CD8-positive, alpha-beta memory T cell (primary cell): ENCODE measurements at places on chromosomes 16 and 17.

DNA sequence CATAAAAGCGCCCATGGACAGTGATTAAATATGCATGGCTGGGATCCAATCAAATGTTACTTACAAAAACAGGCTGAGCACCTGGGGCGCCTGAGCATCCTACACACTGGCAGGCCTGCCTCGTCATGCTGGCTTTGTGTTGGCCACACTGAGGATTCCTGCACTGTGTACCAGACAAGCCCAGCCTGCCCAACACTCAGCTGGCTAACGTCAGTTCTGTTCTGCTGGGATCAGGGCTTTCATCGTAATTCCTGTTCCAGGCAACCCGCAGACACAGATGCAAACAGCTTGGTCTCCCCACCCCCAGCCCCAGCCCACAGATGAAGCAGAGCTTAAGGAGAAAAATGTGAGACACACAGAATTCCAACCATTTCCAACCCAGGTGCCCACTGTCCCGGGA, 30.7 kb downstream of the PIMREG start:
- DNase-seq = no peak

DNA sequence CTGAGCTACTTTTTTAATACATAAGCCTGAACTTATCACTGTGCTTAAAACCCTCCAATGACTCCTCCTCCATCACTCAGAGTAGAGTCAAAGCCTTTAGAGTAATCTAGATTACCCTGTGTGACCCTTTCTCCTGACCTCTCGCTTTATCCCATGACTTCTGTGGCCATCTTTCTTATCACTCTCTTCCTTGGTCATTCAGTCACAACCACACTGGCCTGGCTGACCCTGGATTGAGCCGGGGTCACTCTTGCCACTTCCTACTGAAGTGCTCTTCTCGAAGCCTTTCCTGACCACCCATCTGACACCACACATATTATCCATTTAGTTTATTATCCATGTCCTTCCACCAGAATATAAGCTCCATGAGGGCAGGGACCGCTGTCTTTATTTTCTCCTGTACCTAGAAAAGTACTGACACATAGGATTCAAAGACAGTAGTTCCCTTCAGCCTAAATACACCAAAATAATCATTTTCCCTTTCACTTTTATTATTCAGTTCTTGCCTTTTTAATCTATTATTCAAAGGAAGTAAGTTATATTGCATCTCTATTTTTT, 28.0 kb upstream of the ABCA9 start:
- no peak for DNase-seq

- DNase-seq = no peak
Measured at GRCh38 chr17:39671651-39672521, 3.6 kb downstream of the PNMT start.

DNA sequence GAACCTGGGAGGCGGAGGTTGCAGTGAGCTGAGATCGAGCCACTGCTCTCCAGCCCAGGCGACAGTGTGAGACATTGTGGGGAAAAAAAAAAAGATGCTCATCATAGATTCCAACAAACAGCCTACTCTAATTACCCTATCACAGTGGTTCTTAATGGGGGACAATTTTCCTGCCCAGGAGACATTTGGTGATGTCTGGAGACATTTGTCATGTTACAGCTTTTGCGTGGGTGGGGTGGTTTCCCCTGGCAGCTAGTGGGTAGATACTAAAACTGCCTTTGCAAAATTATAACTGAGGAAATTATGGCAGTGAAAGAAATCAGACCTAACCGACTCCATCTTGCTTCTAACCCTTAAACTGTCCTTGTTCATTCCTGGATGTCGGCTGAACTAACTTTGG, 92.5 kb upstream of the RBL2 start:
- DNase-seq = no peak

- DNase-seq = no peak
Measured at GRCh38 chr17:30232015-30232823, 3.3 kb downstream of the SLC6A4 start.

DNA sequence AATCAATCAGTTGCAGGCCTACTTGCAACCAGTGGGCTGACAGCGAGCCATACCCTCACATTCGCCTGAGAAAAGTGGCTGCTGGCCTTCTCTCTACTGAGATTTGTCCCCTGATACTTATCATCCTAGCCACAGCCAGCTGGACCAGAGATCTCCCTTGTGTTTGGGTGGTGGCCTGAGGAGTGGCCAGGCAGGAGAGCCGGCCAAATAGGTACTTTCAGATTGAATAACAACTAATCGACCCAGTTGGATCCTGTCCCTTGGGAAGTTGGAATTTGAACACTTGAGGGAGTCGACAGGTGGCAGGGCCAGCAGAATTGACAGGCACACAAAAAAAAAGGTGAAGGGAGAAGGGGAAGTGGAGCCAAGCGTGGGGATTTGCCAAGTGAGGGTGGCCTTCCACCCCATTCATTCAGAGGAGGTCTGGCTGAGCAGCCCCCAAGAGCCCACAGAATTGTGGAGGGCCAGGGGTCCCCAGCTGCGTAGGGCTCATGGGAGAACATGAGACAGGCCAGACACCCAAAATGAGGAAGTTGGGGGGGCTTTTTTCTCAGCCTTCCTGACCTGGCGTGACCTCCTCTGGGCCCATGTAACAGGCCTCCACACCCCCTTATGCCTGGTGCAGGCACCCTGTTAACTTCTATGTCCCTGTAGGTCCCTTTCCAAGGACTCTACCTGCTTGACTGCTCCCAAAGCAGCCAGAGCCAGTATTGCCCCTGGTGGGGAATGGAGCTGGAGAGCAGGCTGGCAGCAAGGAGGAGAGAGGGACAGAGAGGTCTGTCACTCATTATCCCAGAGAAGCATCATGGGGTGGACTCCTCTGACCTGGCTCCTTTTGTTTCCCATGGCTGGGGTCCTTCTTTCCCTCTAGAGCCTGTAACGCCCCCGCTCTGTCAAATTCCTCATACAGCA, 2.9 kb upstream of the RANGRF start:
- no peak for DNase-seq

DNA sequence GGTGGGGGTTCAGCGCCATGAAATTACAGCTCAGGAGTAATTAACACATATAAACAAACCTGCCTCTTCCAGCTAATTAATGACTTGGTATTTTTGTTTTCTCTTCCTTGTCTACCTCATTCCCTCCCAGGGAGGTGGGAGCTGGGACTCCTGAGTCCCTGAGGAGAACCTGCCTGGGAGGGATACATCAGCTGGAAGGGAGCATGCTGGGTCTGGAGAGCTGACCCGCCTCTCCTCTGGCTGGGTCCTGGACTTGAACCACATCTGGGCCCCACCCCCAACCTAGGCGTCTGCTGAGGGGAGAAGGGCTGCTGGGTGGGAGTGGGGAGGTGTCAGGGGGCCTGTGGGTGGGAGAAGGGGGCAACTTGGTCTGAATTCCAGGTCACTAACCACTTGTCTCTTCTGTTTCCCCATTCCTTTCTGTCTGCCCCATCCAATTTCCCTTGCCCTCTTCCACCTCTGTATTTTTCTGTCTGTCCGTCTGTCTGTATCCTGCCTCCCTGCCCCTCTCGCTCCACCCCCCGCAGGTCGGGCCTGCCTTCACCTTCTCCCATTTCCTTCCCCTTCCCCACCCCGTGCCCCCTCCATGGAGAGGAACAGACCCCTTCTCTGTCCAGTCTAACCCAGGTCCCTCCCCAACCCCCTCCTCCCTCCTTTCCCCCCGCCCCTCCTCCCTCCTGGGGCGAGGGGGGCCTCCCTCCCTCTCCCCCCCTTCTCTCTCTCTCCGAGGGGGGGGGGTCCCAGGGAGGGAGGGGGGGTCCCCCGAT, at the start of gene NLGN2:
TSS of gene NLGN2 (plus strand) at position 361 of the 767 bp plus-strand sequence. CDS start 411 bp downstream, outside the sequence.
- no peak for DNase-seq
